ENCODE measurements at places on chromosomes 2 and 18.

DNA sequence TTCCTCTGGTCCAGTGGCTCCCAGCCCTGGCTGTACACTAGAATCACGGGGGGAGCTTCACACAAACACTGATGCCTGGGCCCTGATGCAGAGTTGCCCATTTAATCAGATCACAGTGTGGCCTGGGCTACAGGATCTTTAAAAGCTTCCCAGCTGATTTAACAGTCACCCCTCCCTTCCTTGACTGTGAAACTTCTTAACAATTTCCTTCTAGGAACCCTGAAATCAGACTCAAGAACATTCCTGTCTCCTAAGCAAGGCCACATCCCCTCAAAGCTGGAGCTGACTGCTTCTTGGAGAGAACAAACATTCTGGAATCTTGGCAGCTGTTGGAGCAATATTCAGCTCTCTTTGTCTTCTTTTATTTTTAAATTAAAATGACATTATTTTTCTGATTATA is 88.7 kb downstream of the ADD2 start:
- DNase-seq, result no peak

GRCh38 chr18:49859021-49859359 is 45.7 kb upstream of the ACAA2 start:
- no peak for DNase-seq

DNA sequence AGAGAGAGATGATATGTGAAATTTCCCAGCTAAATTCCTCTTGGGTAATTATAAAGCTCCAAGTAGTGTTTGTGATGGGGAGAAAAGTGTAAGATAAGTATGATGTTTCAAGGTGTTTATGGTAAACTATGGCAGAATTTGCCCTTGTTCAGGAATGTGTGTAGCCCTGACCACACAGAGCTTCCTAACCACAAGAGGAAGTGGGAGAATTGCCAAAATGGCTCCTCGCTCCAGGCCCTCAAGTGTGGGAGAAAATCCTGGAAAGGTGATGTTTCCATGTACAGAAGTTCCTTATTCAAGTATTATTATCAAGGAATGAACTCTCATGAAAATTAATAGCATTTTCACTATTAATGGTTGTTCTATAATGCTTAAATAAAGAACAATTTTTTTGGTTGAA is 878.3 kb downstream of the TDRD15 start:
- no peak for DNase-seq

DNA sequence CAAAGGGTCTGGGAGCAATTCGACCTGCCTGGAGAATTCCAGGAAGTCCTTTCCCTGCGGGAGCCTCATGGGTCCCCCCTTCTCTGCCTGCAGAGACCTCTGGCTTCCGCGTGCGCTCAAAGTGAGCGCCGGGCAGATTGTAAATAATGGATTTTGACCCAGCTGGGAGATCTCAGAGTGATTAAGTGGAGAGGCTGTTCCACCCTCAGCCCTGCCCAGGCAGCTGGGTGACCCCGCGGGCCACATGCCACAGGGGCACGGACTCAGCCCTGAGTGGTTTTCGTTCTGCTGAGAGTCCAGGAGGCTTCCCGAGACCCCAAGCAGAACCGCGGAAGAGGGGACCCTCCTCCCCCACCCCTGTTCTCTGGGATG is 1.2 kb downstream of the KCNG2 start:
- DNase-seq, result no peak

GRCh38 chr2:121721926-121722325 is 14.7 kb downstream of the NIFK start:
- no peak for DNase-seq

DNA sequence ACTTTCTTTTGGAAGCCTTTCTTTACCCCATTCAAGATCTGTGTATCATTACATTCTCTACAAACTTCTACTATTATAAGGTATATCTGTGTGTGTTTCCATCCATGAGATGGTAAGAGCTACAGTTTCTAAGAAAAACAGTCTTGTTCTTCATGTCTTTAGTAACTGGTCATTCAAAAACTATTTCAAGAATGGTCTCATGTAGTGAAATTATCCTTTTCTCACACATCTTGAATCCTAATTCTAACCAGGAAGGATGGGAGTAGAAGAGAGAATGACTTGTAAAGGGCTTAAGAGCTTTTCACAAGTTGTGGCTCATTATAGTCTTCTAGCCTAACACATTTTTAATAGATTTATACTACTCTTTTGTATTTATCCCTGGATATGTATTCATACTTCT is 47.3 kb downstream of the ROCK1 start:
- no peak for DNase-seq

DNA sequence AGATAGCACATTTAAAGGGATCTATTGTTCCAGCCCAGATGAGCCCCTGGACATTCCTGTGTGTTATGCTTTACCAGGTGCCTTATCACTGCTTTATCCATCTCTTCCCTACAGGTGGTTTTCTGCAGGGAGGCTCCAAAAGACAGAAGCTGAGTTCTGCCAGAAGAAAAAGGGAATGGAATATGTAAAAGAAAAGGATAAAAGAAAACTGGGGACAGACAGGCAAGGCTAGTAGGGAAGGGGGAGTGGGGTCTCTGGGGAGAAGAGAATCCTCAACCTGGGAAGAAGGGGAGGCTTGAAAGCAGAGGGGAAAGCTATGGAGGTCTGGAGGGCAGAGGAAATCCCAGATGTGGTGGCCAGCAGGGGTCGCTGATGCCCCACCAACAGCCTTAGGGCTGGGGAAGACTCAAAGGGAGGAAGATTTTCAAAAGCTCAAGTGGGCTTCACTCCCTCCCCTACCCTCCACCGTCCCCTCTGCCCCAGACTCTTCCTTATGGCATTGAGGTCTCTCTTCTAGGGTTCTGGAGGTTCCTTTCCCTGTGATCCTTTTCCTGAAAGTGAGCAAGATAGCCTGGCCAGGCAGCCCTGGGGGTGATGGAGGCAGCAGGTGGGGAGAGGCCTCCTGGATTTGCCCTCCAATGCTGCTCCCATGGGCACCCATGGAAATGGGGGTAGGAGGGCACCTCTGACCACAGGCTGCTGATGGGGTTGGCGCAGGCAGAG is 178.1 kb upstream of the PKDCC start:
- peak; percentile 40 for DNase-seq

GRCh38 chr18:36629138-36629530 is 199.7 kb downstream of the TPGS2 start:
- no peak for DNase-seq

GRCh38 chr18:28032177-28032576 is 144.8 kb downstream of the CDH2 start:
- no peak for DNase-seq

DNA sequence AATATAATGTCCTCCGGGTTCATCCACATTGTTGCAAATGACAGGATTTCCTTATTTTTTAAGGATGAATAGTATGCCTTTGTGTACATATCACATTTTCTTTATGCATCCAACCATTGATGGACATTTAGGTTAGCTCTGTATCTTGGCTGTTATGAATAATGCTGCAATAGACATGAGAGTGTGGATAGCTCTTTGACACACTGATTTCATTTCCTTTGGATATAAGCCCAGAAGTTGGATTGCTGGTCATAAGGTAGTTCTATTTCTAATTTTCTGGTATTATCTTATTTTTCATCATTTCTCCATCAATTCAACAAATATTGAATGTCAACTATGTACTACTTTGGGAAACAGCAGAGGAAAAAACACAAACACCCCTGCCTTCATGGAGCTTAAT is 423.3 kb downstream of the MTX2 start:
- DNase-seq, result no peak

DNA sequence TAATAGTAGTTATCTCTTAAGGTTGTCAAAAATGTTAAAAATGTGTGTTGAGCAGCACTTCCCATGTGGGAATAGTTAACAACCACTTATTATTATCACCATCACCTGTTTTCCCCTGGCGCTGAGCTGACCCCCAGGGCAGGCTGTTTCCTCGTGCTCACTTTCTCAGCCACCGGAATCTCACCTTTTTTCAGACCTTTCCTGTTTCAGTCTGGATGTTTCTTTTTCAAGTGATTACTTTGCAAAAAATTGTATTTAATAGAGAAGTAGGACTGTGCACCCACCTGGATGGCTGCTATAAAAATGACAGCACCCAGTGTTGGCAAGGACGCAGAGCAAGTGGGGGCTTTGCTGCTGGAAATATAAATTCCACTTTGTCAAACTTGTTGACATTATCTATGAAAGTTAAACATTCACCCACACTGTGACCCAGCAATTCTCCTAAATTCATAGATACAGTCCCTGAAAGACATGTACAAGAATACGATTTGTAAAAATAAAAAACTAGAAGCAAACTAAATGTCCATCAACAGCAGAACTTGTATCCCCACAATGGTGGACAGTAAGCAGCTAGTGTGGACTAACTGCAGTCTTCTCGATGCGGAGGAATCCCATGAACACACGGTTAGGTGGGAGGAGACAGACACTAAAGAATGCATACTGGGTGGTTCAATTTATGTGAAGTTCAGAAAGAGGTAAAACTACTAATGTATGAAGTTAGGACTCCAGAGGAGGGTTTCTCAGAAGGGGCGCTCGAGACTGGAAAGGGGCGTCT is 66.5 kb downstream of the SOWAHC start:
- no peak for DNase-seq

GRCh38 chr18:77086034-77086433 is 46.5 kb downstream of the MBP start:
- DNase-seq, result no peak

GRCh38 chr2:172806996-172807395 is 71.4 kb downstream of the RAPGEF4 start:
- DNase-seq, result no peak

DNA sequence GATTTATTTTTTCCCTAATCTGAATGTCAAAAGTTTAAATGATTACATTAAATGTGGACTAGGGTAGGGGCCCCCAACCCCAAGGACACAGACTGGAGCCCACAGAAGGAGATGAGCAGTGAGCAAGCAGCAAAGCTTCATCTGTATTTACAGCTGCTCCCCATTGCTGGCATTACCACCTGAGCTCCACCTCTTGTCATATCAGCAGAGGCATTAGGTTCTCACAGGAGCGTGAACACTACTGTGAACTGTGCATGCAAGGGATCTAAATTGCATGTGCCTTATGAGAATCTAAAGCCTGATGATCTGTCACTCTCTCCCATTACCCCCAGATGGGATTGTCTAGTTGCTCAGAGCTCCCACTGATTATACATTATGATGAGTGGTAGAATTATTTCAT is 3.8 kb downstream of the MOB1A start:
- DNase-seq, result no peak

- DNase-seq, result no peak
These were observed 31.8 kb downstream of the CRIM1 start for GRCh38 chr2:36387258-36387916.

DNA sequence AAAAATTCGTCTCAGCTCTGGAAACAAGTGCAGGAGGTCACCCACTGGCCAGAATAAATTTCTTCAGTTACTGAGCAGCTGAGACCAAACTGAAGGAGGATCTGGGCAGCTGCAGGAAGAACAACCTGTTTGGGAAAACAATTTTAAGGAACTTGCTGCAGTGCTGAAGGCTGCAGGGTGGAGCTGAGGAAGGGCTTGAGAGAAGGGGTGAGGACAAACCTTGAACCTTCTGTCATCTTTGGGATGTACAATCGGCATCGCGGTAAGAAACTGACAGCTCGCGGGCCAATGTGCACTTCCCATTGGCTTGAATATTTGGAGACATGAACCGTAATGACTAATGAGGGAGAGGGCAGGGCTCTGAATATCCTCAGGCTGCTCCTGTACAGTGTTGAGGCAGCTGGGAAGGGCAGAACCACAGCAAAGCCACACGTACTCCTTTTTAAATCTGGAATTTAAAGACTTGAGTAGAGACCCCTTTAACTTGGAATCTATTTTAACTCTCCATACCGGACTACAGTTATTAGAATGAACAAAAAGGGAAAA is 90.3 kb downstream of the TACR1 start:
- no peak for DNase-seq

DNA sequence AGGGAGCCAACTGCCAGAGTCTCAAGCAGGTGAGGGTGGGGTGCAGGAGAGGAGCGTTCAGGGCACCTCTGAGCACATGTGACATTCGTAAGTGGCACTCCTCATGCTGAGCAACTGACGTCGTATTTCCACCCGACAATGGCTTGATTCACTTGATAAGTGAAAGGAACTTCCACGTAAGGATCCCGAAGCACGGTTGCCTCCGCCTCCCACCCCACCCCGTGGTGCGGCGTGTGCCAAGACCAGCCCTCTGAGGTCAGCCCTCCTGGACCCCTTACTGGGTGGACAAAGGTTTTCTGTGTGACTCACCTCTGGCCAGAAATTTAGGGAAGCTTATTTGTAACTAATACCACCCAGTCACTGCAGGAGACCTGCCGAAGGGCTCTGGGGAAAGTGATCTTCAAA is 59.9 kb downstream of the AGAP1 start:
- no peak for DNase-seq

- no peak for DNase-seq
These were observed 1.5 kb downstream of the RALB start for GRCh38 chr2:120254178-120254577.

- no peak for DNase-seq
These were observed 113.2 kb downstream of the COL6A3 start for GRCh38 chr2:237300739-237301138.
